Frontal cortex (tissue), 4 donors: ENCODE measurements at places on chromosomes 1 and 21. TPM values are rescaled to one million over a fixed set of nuclear protein-coding genes. Genes with fewer than 3 reads are reported as not detected.

DNA sequence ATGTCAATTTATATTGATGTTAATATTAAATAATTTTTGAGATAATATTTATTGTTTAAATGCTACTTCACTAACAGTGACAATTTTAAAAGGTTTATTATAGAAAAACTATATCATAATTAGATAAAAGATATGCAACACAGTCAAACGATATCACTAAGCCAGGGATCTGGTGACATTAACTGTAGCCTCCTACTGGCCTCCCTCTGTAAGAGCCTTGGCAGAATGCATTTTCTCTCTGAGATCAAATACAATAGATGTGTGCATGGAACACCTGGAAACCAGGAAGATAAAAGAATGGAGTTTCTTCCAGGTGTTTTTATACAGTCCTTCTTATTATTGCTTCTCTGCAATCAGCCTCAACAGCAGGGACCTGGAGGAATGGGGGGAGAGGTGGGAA, 1762.1 kb downstream of the BRINP3 start:
- no peak for DNase-seq

- no peak for DNase-seq
These were observed 78.6 kb downstream of the FMN2 start for GRCh38 chr1:240170266-240170665.

DNA sequence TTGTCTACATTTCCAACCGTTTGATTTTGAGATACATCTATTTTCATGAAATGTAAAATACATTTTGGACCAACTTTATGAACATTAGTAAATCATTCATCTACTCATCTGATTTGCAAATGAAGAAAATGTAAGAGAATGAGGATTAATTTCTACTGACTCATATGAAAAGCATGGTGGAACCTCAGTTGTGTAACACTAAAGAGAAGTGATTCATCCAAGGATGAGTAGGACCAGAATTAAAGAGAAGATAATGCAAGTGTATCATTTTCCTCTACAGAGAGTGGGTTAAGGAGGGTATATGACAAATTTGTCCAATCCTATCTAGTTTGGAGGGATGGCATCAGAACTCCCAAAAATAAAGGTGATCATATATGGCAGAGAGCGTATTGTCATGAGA, 1967.6 kb downstream of the MRPL39 start:
- DNase-seq = no peak

- no peak for DNase-seq
These were observed at the start of gene IFI44L for GRCh38 chr1:78619803-78620579. TSS of gene IFI44L (plus strand) at chr1:78620448. CDS start at chr1:78627916, 7,468 bp downstream.

DNA sequence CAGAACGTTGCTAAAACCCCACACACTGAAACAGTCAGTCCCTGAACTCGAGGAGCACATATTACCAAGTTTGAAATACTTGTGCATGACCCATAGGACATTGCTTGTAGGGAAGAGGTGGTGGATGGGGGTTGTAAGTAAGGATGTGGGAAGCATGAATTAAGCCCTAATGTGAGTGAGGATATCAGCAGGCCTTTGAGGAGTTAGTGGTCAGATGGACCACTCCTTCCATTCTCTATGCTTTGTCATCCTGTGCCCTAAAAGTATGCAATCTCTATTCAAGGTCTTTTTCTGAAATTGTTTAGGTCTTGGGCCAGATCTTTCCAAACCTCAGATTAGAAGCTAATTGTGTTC, 70.9 kb upstream of the SAMSN1 start:
- no peak for DNase-seq

GRCh38 chr1:198258491-198258890, 101.7 kb downstream of the NEK7 start:
- no peak for DNase-seq

DNA sequence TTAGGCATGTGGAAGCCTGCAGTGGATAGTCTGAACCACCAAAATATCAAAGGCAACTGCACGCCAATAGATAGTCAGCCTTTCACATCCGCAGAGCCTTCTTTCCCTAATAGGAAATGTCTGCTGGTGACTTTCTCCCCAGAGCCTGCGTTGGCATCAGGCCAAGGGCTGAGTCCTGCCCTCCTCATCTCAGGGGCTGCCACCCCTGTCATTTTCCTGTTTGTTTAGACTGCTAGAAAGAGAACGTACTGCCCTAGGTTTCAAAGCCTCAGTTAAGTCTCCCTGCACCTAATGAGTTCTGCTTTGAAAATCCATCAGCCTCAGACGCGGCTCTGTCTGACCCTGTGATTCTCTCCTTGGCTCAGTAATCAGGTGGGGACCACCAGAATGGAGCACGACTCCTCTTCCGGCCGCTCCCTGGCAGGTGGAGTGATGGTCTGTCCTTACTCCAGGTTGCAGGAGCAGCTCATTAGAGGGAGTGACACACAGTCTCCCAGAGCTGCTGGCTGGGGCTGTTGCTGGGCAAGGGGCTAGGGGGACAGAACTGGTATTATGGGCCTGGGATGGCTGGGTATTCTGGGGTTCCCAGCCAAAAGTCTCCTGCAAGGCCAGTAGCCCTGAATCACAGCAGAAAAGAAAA, 27.3 kb downstream of the STUM start:
- no peak for DNase-seq

Gene SYDE2
- 6.9 TPM for total RNA-seq

Gene TFB2M
- 22.0 TPM for total RNA-seq

Gene S100A4
- total RNA-seq = 1.6 TPM

DNA sequence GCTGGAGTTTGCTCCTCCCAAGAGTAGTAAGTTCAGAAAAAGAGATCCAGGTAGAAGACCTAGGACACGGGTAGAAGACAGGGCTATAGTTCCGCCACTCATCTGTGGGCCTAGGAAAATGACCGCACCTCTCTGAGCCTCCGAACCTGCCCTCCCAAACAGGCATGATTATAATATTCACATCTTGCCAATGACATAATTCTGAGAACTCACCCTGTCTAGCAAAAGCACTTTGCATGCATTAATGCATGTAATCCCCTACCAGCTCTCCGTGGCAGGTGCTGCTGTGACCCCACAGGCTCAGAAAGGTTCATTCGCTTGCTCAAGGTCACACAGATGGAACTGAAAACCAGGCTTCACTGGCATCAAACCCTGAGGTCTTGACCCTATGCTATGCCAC, 88.0 kb downstream of the SPSB1 start:
- DNase-seq = no peak

Gene STMN1
- total RNA-seq = 1,181 TPM

DNA sequence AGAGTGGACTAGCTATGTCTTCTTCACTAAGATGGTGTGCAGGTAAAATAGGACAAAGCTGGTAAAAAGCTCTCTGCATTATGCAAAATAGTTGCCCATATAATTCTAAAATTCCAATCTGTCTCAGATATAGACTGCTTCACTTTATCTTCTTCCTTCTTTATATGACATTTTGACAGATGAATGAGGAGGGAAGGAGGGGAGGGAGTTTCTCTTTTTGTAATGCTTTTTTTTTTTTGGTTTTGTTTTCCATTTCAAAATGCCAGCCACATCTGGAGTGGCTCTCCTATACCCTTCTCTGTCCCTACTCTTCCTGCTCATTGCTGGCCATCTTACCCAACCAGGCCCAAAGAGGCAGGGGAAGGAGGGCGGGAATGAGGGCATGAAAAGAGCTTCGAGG, 24.2 kb upstream of the JUN start:
- DNase-seq = no peak

Gene LCE2A
- total RNA-seq = not detected

Gene DEDD
- 21.6 TPM for total RNA-seq

GRCh38 chr1:162213281-162213912, 143.9 kb downstream of the NOS1AP start:
- no peak for DNase-seq

- no peak for DNase-seq
These were observed 38.7 kb downstream of the TRIM67 start for GRCh38 chr1:231200388-231201031.
